ENCODE measurements at places on chromosomes 1 and 21.

GRCh38 chr1:33257772-33258712 is 1.8 kb downstream of the ZNF362 start:
- no peak for DNase-seq

- no peak for DNase-seq
Measured at GRCh38 chr1:248776991-248777390, 21.4 kb upstream of the LYPD8 start.

DNA sequence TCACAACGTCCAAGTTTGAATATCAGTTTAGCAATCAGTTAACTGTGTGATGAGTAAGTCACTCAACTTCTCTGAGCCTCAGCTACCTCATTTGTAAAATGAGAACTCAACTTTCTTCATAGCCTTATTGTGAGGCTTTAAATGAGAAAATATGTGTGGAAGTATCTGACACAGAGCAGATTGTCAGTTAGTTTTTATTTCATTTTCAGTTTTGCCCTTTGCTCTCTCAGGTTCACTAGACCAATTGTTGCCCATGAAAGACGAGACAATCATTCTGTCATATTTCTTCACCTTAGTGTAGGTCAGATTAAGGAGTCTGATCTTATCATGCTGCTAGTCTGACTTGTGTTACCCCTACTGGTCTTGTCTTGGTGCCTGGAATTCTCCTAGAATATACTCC is 232.8 kb upstream of the PTBP2 start:
- DNase-seq: no peak

GRCh38 chr1:154328318-154329151 is 3.2 kb downstream of the ATP8B2 start:
- peak; percentile 93 for DNase-seq

DNA sequence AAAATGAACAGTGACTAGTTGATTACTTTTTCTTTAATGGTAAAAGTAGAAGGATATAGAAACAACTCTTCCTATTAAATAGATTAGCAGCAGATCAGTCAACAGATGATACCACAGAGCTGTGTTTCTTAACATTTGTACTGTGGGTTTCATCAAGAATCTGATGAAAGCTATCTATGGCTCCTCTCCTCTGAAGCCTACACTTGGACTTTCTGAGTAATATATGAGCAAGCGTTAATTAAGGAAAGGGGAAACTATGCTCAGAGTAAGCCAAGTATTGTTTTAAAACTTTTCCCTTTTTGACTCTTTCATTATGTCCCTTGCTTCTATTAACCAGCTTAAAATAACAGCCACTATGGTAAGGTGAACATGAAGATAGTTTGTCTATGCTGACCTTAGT is 10.8 kb downstream of the ARID4B start:
- DNase-seq: no peak

DNA sequence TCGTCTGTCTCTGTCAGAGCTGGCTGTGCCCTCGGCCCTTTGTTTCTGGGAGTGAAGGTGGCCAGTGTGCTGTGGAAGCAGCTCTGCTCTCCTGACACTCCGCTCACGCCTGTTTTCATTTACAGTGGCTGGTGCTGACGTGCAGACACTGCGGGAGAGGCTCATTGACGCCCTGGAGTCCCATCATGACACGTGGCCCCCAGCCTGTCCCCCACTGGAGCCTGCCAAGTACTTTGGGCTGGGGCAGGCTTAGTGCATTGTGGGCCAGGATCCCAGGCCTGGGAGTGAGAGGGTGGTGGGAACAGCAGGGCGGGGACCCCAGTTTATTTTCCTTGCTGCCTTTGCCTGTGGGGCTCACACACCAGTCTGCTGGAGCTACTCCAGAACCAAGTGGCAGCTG is 21.1 kb downstream of the QSOX1 start:
- DNase-seq: no peak

DNA sequence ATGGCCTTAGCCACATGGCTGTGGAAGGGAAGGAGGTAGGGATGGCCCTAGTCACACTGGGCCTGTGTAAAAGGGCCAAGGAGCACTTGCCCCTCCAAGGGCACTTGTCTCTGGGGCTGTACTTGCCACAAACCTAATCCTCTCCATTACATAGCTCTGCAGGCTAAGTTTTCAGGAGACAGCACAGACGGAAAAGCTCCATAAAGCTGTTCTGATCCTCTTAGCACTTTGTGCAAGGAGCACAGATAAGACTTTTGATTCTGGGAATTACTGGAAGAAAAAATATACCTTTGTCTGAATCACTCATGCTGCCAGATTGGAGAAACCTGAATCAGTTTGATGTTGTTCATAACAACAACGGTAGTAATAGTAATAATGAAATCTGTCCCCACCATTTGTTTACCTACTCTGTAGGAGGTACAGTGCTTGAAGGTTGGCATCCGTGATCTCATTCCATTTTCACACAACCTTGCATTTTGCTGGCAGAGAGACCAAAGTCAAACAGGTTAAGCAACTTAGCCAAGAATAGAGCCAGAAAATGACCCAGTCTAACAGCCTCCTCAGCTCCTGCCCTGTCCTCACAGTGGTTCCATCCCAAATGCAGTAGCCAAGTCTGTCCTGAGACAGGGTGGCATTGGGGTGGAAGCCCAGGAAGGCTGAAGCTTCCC is 207.1 kb downstream of the ROR1 start:
- DNase-seq: no peak

- DNase-seq: no peak
Measured at GRCh38 chr1:18128298-18128697, 20.7 kb downstream of the IGSF21 start.

DNA sequence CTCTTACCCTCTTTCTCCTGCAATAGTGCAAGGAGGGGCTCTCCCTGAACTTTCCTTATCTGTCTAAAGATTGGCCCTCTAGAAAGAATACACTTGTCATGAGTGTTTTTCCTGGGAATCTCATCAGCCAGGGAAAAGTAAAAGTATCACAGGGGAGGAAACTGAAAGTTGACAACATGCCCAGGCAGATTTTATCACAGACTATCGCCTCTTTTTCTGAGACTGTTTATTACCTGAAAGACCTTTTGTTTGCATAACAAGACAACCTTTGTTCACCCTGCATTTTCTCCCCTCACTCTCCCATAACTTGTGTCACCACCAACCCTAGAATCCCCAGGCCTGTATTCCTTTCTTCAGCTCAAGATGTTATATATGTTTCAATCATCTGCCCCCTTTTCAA is 794.7 kb upstream of the ADAMTS5 start:
- DNase-seq: no peak

- DNase-seq: no peak
Measured at GRCh38 chr1:230327892-230328284, 98.2 kb downstream of the PGBD5 start.

All from activated gamma-delta T cell (primary cell).